ENCODE measurements at places on chromosomes 3 and 15.

- DNase-seq, result no peak
Observed at GRCh38 chr3:62439176-62439813, 65.9 kb upstream of the FEZF2 start.

DNA sequence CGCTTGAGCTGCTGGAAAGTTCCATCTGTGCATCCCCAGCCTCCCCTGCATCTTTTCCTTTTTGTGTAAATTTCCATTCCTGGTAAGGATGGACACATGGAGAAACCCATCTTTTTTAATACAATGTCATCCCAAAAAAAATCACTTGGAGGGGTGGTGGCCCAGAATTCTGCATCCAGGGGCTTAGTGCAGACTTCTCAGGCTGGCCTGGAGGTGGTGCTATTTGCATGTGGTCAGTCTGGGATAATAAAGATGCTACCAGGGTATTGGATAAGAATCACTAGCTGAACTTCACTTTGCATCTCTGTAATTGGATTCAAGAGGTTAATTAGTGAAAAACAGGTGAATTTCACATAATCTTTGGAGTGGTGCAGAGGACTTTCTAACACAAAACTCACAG is 1.8 kb upstream of the ZSCAN2 start:
- peak; percentile 36 for DNase-seq

DNA sequence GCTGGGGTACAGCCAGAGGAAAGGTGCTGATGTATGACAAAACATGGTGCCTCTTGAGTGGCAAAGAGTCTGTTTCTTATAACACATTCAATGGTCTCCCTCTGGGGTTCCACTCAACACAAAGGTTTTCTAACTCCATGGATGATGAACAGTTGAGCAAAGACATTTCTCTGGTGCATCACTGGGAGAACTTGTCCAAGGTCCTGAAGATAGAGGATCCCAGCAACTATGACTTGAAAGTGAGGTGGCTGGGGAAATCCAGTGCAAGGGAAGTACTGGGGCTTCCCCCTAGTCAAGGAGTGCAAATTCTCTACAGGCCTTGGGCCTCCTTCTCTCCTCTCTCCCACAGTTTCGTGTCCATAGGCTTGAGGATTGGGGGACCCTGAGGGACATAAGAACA is 431.1 kb downstream of the WDR72 start:
- no peak for DNase-seq

DNA sequence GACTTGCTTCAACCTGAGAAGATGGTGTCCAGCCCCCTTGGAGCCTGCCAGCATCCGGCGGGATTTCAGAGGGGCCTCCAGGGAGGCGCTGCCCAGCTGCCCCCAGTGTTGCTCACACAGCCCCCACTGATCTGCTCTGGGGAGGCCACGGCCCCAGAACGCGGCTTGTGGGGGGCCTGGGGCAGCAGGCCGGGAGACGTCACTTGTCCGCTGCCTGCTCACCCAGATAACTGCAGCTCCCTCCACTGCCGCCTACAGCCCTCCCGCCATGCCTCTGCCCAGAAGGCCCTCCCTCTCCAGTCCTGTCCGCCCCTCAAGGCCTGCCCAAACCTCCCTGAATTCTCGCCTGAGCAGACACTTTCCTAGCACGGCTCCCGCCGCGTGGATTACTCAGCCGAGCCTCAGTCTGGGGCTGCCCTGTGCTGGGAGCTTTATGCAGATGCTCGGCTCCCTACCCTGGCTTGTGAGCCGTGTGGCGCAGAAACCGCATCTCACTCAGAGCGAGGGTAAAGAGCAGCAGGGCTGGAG is 17.2 kb upstream of the ADIPOQ start:
- DNase-seq, result peak; percentile 35

- no peak for DNase-seq
Observed at GRCh38 chr3:22089284-22089683, 338.3 kb upstream of the ZNF385D start.

Measured in activated naive CD4-positive, alpha-beta T cell treated with Interleukin-2 at 50 U/mL for 16 hours (primary cell).